Posterior vena cava (tissue), 2 donors: ENCODE measurements at places on chromosomes 7 and 10. TPM values are rescaled to one million over a fixed set of nuclear protein-coding genes. Genes with fewer than 3 reads are reported as not detected.

DNA sequence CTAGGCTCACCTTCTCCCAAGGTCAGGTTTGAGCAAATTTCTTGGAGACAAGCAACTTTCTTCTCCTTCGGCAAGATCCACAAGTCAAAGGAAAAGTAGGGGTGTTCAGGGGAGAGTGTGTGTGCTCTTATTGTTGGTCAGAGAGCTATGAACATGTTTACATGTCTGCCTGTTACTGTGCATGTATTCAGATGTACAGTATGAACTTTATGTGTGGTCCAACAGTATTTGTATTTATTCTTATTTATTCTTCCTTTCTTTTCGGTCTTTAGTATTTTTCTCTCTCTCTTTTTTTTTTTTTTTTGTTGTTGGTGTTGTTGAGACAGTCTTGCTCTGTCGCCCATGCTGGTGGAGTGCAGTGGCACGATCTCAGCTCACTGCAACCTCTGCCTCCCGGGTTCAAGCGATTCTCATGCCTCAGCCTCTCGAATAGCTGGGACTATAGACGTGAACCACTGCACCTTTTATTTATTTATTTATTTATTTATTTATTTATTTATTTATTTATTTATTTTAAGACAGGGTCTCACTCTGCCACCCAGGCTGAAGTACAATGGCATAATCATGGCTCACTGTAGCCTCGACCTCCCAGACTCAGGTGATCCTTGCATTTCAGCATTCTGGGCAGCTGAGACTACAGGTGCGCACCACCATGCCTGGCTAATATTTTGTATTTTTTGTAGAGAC, 38.2 kb downstream of the PLAU start:
- peak; percentile 7 for DNase-seq

DNA sequence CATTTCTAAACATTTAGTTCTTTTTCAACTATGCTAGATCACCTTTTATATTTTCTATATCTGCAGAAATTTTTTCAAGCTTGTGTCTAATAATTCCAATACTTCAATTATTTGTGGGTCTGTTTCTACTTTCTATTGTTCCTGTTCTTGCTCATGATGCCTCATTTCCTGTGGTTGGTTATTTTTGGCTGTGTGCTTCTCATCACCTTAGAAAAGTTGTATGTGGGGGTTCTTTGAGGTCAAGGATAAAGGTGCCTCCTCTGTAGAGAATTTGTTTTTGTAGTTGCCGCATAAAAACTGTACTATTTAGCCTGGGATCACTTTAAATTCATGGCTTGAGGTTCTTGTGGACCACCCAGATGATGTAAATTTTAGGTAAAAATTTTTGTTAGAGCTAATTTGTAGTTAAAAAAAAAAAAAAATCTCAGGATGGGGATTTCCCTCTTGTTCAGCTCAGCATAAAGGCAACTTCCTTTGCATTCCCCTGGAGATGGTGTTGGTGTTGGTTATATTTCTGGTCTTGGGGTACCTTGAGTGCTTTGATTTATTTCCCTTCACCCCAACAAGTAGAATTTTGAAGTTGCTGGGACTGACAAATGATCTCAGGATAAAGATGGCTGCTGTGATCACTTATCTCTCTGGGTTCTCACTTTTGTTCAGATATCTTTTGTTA, 27.0 kb upstream of the JAZF1 start:
- DNase-seq, result no peak

- DNase-seq, result no peak
Measured at GRCh38 chr7:20828947-20829346, 42.3 kb upstream of the SP8 start.

GRCh38 chr10:86868353-86868752, 89.1 kb downstream of the MMRN2 start:
- DNase-seq, result no peak

Gene CREB5
- 21.5 TPM for total RNA-seq

Gene GLRX3
- 73.8 TPM for total RNA-seq

Gene RAPGEF5
- total RNA-seq, result 61.5 TPM

Gene C7orf57
- not detected for total RNA-seq
